ENCODE measurements at places on chromosomes 2 and 18.

DNA sequence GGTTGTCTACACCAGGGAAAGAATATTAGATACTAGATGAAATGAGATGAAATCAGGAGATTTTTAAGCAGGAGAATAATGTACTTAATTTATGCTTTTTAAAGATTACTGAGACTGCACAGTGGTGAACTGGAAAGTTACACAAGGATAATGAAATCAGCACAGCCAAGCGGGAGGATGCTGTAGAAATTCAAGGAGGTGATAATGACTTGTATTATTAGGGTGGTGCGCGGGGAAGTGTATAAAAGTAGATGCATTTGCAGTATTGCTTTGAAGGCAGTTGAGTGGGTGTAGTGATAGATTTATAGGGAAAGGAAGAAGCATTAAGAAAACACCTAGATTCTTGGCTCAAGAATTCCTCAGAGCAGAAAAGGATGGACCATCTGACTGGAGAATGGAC, 359.5 kb upstream of the SPHKAP start:
- DNase-seq, result no peak

- no peak for DNase-seq
These were observed 9.2 kb upstream of the ADCY3 start for GRCh38 chr2:24929230-24929629.

- peak; percentile 21 for DNase-seq
These were observed 48.5 kb downstream of the SOCS6 start for GRCh38 chr18:70337139-70337972.

DNA sequence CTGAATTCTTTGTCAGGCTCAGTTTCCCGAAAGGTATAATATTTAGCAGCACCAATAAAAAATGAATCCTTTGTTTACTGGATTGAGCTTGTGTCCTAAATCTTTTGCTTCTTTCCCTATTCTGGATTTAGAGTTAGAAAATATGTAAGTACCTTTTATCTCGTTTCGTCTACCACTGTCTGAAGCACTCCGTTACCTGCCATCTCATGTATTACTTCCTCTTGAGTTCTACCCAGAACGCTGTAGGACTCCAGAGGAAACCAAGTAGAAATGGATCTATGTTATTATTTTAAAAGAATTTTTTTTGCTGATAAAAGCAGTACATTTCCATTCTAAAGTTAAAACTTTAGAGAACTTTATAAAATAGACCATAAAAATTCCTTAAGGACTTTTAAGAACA, 13.5 kb downstream of the ANKRD12 start:
- no peak for DNase-seq

- DNase-seq, result no peak
These were observed 494.7 kb downstream of the STK39 start for GRCh38 chr2:167752734-167753133.

- DNase-seq, result no peak
These were observed 284.5 kb upstream of the MMADHC start for GRCh38 chr2:149872041-149872440.

DNA sequence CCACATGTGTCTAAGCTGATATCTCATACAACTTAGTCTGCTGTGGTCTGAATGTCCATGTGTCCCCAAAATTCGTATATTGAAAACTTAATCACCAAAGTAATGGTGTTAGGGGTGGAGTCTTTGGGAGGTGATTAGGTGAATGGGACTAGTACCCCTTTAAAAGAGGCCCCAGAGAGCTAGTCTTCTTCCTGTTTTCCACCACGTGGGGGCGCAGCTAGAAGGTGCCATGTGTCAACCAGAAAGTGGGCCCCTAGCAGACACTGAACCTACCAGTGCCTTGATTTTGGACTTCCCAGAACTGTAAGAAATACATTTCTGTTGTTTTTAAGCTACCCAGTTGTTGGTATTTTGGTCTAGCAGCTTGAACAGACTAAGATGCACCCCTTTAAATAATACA, 86.6 kb downstream of the ASB1 start:
- peak; percentile 44 for DNase-seq

DNA sequence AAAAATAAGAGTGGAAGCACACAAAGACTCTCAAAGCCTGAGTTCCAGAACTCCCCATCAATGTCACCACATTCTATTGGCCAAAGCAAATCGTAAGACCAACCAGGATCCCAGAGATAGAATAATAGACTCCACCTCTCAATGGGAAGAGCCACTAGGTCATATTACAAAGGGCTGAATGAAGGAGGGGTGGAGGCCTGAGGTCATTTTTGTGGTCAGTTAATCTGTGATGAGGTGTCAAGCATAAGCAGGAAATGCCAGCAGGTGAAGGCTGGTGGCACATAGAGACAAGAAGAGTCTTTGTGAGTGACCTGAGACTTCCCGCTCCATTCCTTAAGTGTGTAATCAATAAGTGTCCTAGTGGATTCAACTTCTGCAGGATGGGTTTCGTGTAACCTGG, 144.3 kb downstream of the TFCP2L1 start:
- DNase-seq, result no peak

DNA sequence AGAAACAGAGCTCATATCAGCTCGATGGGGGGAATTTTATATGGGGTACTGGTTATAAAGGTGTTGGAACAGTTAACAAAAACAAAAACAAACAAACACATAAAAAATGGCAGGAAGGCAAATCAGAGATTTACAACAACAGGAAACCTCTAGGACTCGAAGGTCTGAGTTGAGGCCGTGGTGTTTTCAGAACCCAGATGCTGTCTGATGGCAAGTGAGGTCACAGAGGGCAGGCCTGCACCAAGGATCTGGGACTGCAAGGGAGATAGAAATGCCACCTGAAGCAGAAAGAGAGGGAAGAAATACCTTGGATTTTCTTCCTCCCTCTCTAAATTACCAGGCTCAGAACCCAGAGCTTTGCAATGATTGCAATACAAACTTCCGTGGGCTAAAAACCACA, 429.5 kb downstream of the ZNF521 start:
- no peak for DNase-seq

DNA sequence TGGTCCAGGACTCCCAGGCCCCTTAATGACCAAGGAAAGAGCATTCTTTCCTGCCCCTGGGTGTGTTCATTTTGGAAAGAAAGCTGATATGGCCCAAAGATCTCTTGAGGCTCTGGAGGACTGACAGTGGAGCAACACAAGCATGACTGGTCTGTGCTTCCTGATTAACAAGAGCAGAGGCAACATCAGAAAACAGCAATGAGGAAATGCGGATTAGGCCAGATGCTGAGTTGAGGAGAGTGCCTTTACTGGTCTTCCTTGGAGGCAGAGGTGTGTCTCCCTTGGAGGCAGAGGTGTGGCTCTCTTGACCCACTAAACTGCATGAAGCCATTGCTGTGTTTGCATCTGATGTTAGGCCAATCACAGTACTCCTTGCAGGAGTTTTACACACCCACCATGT, 19.9 kb downstream of the IL36B start:
- DNase-seq, result no peak

DNA sequence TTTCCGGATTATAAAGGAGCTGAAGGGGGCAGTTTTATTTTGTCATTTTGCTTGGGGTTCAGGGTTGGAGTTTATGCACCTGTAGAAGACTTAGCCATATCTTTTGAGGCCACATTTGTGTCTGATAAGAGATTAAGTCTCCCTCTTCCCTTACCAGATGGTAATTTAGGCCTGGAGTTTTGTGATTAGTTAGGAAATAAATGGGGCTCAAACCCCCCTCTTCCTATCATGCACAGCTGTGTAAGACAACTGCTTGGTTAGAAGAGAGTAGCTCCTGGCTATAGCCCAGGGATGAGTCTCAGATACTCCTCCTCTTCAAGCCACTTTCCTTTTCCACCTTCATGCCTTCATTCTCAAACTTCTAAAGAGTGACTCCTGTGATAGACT, 802 bp upstream of the SAP130 start:
- DNase-seq, result no peak
